Esophagus mucosa (tissue), 1 donor: ENCODE measurements at places on chromosomes 1 and 21. TPM values are rescaled to one million over a fixed set of nuclear protein-coding genes. Genes with fewer than 3 reads are reported as not detected.

- peak; percentile 31 for ATAC-seq
Measured at GRCh38 chr21:26833460-26833939, 11.7 kb downstream of the ADAMTS1 start.

GRCh38 chr1:60078182-60078581 is 4.6 kb upstream of the C1orf87 start:
- ATAC-seq = no peak

DNA sequence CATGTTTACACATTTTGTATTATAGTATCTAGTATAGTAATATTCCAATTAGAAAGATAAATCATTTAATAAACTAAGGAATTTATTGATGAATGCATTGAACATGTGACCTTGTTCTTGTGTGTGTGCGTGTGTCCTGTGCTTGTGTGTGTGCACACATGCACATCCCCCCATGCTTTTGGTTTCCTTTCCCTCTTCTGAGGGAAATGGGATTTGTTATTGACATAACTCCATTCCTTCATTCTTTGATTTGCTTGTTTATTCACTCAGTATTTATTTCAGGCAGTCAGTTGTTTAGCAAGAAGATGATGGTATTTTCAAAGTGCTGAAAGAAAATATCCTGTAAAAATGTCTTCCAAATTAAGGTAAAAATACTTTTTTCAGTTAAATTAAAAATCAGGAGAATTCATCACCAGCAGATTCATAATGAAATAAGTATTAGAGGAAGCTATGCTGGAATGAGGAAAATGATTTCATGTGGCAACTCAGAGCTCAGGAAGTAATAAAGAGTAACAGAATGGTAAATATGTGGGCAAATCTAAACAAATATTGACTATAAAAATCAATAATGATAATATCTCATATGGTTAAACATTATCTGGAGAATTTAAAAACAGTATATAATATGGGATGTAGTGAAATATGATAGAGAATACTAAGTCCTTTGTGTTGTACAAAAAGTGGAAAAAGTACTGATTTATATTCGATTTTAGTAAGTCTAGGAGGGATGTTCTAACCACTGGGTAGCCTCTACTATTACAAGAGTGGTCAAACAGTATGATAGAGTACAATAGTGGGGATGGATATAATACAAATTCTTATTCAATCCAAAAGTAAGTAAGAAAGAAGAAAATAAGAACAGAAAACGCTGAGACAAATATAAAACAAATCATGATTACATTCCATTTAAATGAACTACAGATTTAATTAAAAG is 35.2 kb upstream of the SIPA1L2 start:
- no peak for ATAC-seq

DNA sequence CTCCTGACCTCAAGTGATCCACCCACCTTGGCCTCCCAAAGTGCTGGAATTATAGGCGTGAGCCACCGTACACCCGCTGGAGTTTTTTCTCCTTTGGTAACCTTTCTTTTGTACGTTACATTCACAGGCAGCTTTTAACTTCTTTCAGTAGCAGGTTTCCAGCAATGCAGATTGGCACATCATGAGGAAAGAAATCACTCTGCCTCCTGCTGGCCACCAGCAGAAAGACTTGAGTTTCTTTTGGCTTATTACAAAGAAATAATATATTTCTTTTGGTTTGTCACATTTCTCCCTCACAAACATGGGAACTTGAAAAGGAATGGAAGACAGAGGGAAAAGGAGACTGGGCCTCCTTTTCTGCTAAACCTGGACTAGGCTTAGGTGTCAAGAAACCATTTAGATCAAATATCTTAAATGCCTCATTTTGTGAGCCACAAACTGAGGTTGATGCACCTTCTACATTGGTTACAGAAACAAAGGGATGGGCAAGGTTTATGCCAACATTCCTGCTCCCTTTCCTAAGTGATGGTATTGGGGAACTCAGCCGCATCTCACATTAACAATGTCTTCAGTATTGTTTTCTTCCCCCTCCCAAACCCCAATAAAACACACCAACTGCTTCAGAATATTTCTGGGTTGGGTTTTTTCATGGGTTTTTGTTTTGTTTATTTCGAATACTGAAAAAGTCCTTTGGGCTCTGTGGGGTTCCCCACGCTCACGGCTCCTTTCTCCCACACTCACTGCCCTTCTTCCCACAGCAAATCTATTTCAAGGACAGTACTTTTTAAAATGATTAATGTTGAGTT is 7.7 kb downstream of the ENSA start:
- ATAC-seq = no peak

- ATAC-seq = no peak
Measured at GRCh38 chr21:46119144-46119636, 21.3 kb downstream of the COL6A2 start.

GRCh38 chr1:55898181-55898580 is 681.2 kb downstream of the PLPP3 start:
- no peak for ATAC-seq

GRCh38 chr1:27662261-27662660 is 9.7 kb downstream of the IFI6 start:
- ATAC-seq = no peak

- ATAC-seq = no peak
Measured at GRCh38 chr21:15023776-15024175, 41.0 kb downstream of the NRIP1 start.

GRCh38 chr21:16194788-16195537 is 465.2 kb downstream of the USP25 start:
- no peak for ATAC-seq

DNA sequence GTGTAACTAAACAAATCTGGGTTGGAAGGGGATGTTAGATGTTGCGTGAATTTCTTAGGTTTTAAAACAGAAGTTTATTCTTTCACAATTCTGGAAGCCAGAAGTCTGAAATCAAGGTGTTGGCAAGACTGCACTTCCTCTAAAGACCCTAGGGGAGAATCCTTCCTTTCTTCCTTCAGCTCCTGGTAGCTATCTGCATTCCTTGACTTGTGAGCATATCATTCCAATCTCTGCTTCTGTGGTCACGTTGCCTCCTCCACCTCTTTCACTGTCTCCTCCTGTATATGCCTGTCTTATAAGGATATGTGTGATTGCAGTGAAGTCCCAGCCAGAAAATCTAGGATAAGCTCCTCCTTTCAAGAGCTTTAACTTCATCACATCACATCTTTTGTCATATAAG is 7.7 kb downstream of the CHRM3 start:
- ATAC-seq = no peak

DNA sequence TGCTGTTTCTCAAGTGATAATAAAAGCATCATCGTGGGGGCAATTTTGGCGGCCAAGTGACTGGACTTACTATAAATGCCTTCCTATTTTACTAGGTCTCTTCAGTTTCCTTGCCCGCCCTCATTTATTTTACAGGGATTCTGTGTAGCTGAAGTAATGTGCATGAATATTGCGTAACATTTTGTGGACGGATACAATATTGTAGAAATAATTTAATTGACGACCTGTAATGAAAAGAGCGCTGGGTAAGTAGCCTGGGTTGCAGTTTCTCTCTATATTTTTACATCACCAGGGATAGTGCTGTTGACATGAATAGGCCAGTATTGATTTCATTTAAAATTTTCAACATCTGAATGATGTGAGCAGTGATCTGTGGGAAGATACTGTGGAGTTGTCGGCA is 28.1 kb upstream of the LMO4 start:
- no peak for ATAC-seq

GRCh38 chr1:1996207-1996651 is 7.4 kb downstream of the CFAP74 start:
- no peak for ATAC-seq

- no peak for ATAC-seq
Measured at GRCh38 chr1:88204111-88204510, 480.0 kb upstream of the PKN2 start.

DNA sequence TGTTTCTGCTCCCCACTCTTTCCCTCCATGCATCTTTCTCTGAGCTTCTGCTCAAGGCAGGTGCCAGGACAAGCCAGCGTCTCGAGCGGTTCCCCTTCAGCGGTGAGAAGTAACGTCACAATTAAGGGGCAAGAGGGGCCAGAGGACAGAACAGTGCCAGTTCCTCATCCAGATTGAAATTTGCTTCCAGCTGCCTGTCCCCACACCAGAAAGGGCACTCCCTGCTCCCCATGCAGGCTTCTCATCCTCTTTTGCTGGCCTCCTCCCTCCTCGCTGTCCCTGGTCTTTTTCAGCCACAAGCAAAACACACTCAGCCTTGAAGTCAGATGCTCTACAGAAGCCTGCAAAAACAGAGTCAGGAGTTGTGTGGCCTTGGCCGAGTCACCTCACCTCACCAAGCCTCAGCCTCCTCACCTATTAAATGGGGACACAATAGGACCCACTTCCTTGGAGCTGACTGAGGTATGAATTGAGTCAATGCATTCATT is 35.0 kb upstream of the ECE1 start:
- ATAC-seq = no peak

DNA sequence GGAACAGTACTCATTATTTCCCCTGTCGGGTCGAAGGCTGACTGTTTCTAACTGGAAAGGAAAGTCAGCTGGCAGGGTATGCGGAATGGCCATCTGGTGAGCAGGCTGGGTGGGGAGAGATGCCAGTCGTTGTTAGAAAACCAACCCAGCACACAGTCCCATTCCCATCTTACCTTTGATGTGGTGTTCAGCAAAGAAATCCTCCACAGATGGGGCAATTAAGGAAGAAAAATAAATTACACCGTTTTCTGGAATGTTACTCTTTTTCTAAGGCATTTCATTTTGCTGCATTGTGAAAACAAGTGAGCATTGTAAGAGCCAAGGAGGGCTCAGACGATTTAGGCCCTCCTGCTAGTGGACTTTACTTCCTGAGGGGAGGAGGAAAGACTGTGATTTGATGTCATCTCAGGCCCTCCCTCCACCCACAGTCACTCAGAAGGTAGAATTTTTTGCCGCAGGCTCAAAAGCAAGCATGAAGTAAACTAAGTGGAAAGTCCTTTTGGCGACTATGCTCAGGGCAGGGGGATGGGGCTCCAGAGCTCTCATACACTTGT is at the start of gene SLC16A4:
Gene SLC16A4 (minus strand): TSS at position 335 of the 554 bp plus-strand sequence. CDS start 1,703 bp downstream, outside the sequence.
- ATAC-seq = no peak

GRCh38 chr21:40512590-40512989 is 334.4 kb downstream of the DSCAM start:
- no peak for ATAC-seq

- ATAC-seq = peak; percentile 10
Measured at GRCh38 chr1:53349369-53349835, 21.5 kb upstream of the LRP8 start.

DNA sequence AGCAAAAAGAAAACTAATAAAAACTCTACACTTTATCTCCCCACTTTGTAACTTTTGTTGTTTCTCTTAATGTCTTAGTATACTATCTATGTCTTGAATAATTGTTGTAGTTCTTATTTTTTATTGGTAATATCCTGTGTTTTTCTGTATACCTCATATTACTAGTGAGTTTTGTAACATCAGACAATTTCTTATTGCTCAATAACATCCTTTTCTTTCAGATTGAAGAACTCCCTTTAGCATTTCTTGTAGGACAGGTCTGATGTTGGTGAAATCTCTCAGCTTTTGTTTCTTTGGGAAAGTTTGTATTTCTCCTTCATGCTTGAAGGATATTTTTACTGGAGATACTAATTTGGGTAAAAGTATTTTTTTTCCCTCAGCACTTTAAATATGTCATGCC is 79.8 kb upstream of the LRRC8B start:
- no peak for ATAC-seq

DNA sequence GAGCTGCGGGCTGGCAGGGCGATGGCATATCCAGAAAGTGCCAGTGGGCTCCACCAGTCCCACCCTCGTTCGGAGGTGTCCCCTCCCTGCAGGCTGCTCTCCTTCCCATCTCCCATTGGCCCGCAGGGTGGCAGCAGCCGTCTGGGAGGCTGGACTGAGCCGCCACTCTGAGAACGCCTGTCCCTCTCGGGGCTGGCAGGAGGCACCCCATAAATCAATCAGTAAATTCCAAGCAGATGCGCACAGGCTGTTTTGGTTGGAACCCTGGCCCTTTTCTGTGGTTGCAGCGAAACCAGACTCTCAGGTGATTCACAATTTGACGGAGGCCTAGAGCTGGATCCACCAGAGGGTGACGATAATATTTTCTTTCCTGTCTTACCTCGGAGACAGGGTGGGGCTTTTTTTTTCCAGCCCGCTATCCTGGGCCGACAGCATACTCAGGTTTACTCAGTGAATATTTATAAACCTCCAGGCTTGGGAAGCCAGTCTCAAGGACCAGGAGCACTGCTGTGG is 99.7 kb downstream of the GLIS1 start:
- no peak for ATAC-seq

DNA sequence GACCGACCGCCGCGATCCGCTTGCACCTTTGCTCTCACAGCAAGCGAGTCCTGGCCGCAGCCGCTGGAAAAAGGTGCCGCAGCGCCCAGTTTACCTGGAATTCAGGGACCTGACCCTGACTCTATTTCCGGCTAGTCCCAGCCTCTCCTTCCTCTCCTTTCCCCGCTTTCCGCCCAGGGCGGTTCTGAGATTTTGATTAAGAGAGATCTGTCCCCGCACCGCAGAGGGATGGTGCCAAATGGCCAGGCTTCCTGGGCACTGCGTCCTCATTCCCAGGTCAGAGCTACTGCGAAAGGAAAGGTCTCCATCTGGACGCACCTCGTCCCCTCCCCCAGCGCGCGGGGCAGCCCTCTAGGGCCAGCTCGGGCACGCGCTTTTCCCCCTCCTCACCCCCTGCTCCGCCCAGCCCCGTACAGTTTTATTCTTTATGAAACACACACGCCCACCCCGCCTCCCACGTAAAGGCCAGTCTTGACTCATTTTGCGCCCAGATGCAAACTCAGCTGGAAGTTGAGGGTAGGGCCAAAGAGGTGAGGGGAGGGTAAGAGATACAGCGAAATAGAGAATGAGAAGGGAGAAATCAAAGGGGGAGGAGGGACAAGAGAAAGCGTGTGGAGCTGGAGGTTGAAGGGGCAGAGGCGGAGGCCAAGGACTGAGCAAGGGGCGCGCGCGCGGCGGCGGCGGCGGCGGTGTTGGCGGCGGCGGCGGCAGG is 411.8 kb upstream of the ESRRG start:
- ATAC-seq = no peak

The MACO1 gene
- 15.2 TPM for total RNA-seq

The UCK2 gene
- total RNA-seq = 39.5 TPM

The NFIA gene
- total RNA-seq = 47.5 TPM

The LAMTOR2 gene
- total RNA-seq = 62.3 TPM

The RUNX3 gene
- total RNA-seq = 1.6 TPM

The CASQ1 gene
- 0.28 TPM for total RNA-seq

The SPRR1A gene
- 1,843 TPM for total RNA-seq

The TUFT1 gene
- 36.6 TPM for total RNA-seq

The SRM gene
- 54.6 TPM for total RNA-seq

The RAB13 gene
- total RNA-seq = 60.5 TPM
